Femur (tissue), 1 donor: ENCODE measurements at places on chromosomes 12 and 14.

- no peak for DNase-seq
These were observed 91.1 kb downstream of the GPR135 start for GRCh38 chr14:59374048-59374447.

DNA sequence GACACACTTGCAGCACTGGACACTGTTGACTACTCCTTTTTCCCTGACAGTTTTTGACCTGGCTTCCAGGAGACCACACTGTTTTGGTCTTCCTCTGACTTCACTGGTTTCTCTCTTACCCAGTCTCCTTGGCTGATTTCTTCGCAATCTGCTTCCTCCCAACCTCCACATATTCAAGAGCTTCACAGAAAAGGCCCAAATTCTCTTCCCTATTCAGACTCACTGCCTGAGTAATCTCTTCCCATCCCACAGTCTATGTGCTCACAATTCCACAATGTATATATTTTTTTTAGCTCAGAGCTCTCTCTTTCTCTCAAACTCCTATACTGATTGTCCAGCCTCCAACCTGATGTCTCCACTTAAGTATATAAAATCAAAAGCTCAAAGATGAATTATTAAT lies 115.4 kb downstream of the SINHCAF start:
- no peak for DNase-seq

- DNase-seq = no peak
These were observed 71.2 kb downstream of the DIO3 start for GRCh38 chr14:101632520-101632919.

GRCh38 chr12:131592972-131593371 lies 117.9 kb upstream of the SFSWAP start:
- no peak for DNase-seq

- no peak for DNase-seq
These were observed 62.2 kb downstream of the PPP1R36 start for GRCh38 chr14:64612021-64612380.

- no peak for DNase-seq
These were observed 867 bp upstream of the TDG start for GRCh38 chr12:103964805-103965204.

- DNase-seq = no peak
These were observed 12.4 kb upstream of the SLC6A15 start for GRCh38 chr12:84924981-84925380.

DNA sequence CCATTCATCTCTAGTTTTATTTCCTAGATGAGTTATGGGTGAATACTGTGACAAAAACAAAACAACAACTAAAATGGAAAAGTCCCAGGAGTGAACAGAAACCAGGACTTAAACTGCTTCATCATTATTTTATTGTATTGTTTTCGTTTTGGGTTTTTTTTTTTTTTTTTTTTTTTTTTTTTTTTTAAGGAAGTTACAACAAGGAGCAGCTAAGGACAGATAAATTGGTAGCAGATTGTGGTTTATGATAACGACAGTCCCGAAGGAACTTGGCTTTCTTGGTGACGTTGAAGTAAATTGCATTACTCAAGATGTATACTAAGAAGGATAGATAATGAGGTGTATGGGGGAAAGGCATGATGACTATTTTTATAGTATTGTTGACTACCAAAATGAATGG lies 866.3 kb downstream of the NRXN3 start:
- no peak for DNase-seq

DNA sequence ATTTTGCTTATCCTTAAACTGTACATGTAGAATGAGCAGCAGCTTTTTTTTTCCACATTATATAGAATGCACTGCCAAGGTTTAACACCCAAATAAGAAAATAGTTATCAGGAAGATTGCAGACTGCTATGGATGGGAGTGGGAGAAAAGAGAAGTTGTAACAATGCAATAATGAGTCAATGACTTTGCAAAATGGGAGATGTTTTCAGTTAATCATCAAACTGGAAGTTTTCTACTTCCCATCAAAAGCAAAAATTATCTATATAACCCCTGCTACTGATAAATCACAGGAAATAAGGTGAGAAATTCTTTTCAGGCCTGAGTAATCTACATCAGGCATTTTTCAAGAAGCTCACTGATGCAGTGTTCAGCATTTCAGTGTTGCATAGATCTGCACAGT lies 309.1 kb downstream of the GXYLT1 start:
- DNase-seq = no peak

- DNase-seq = no peak
These were observed 1.0 kb upstream of the NRIP2 start for GRCh38 chr12:2835691-2836403.

DNA sequence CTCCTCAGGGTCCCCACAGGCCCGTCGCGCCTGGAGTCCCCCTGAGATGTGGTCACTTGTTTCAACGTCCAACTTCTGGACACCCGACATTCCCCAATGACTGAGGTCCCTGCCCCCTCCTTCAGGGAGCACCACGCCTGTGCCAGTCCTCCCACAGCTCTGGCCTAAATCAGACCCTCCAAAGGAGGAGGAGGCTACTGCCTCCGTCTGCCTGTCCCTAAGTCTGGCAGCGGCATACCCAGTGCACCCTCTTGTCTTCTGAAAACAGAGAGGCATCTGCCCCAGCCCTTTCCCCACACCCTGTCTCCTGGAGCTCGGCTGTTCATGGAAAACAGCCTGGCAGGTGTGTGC lies 46.2 kb downstream of the TESC start:
- DNase-seq = no peak

DNA sequence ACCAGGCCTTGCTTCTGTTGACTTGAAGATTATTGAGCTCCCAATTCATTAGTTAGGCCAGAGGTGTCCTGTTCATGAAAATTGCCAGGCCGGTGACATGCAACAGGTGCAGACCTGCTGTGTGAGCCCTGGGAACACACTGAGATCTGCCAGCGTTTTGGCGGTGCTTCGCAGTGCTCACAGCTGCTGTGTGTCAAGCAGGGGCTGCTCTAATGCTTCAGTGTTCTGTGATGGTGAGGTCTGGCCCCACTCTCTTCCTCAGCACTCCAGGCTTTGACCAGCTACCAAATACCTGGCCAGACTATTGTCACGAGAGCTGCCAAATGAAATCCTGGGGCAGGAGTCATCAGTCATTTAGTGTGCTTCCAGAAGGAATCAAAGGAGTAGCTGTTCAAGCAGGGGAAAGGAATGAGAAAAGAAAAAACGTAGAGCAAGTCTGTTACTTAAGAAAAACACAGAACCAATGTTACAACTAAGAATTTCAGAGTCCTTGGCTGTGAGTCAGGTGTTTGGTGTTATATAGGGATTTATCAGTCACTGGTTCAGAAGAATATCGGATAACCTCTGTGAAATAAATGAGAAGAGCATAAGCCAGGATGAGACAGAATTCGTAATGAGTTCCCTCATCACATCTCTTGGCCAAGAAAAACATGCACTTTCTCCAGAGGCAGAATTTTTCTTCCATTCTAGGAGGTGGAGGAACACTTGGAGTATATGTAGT lies 150.8 kb downstream of the FBXL14 start:
- peak; percentile 44 for DNase-seq

DNA sequence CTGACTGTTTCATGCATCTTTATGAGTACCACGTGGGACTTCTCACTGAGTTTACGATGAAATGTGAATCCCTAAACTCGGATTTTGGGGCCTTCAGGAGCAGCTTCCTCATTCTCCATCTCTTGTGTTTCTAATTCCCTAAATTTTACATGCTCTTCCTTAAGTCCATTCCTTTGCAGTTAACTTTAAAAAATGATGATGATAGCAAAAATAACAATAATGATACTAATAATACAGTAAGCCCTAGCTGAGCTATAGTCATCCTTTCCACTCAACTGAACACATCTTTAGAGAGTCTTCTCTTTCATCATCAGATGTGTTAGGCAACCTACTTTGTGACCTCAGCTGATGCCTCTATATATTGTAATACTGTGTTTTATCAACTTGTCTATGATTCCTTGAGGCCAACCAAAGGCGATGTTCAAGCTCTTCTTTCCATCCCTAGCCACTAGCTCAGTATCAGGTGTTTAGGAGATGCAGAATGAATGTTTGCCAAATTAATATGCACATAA lies 1196.4 kb downstream of the VRK1 start:
- DNase-seq = no peak

- DNase-seq = no peak
These were observed 94.9 kb upstream of the SLC16A7 start for GRCh38 chr12:59500915-59501314.

DNA sequence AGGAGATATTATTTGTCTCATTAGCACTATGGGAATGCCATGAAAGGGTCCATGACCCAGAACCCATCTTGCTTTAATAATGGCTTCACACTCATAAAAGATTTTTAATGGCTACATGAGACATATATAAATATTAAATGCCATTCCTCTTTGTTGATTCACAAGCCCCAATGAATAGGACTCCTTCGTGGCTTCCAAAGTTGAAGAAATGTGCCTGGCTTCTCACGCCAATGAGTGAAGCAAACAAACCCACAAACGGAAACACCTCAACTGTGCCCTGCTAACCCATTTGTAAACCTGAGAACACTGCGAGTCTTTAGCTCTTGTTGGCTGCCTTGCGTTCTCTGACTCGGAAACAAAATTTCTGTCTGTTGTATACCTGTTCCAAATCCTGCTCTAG lies 381.7 kb upstream of the DDHD1 start:
- no peak for DNase-seq

DNA sequence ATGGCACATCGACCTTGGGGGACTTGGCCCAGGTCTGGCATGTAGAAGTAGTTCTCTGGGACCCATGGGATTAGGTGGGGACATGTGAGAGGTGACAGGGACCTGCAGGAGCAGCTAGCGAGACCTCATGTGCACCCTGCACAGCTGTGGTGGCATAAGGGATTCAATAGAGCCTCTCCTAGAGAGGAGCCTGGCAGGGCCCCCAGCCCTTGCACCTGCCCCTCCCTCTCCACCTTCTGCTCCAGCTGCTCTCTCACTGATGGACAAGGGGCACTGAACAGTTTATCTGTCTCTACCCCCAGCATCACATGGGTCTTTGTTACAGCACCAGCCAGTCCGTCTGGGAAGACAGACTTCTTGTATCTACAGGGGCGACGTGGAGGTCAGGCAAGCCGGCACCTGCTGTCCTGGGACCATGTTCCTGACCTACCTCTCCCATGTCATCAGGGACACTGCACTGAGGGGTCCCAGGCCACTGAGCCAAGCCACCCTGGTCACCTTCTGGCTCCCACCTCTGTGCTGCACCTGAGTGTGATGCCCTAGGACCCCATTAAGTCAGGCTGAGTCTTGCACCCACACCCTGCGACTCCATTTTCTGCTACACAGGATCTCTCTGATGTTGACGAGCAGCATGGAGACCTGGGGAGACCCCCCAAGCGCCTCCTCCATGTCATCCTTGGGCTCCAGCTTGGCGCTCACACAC lies 32.6 kb downstream of the DDX11 start:
- DNase-seq = no peak

DNA sequence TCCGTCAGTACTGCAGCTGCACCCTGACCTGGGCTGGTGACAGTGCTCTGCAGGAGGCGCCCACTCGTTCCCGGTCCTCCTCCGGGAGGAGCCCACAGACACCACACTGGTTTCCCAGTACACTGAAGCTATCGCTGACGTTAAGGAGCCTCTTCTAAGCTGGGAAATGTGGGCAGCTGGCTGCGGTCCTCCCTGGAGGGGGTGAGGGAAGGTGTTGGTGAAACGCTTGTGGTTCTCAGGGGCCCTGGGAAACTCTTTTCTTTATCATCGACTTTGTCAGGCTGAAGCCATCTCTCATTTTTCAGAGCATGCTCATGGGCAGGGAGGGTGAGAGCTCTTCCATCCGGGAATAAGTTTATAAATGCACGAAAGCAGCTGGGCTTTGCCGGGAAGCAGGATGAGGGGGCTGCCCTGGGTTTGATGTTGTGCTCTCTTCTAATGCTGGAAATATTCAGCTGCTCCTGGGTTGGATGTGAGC lies 176.0 kb downstream of the CHST11 start:
- no peak for DNase-seq

DNA sequence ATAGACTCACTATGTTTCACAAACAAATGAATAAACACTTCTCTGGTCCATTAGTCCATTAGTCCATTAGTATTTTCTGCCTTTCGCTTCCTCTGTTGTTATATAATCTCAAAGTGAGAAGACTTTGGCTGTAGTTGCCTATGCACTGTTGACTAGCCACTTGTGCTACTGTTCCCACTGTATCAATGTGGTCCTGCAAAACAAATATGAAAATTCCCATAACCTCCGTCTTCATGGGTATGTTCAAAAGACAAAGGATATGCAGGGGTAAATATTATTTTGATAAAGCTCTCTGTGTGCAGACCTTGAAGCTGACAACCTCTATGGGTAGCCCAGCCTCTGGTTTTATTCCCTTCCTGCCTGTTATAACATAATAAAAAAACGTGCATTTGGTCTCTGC lies 77.8 kb downstream of the DIO2 start:
- DNase-seq = no peak

DNA sequence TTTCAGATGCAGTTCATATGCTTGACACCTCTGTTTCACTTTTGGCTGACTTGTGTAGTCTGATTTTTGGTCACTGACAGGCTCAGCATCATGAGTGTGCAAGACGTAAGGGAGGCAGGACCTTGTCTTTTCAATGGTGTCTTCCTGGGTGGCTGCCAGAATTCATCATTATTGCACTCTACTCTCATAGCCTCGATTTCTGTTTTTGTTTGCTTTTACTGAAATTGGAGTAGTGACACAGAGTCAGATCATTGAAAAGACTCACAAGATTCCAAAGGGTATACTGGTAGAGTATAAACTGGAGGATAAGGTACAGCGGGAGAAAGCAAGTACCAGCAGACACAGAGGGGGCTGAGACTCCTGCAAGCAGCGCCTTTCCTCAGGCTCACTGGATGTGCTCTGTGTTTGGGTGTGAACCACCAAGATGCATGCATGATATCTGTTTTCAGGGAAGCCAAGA lies 126.3 kb upstream of the FGD4 start:
- DNase-seq = no peak

DNA sequence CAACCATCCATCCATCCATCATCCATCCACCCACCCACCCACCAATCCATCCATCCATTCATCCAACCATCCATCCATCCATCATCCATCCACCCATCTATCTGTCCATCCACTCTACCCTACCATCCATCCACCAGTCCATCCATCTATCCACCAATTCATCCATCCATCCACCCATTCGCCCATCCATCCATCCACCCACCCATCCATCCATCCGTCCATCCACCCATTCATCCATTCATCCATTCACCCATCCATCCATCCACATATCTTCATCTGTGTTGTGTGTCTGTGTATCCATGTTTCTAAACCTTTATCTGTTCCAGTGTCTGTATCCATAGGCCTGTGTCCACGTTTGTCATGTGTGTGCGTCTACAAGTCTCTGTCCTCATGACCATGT lies 9.9 kb downstream of the HNF1A start:
- no peak for DNase-seq

- DNase-seq = peak; percentile 83
These were observed 208.2 kb upstream of the FOXN3 start for GRCh38 chr14:89625244-89625713.
